Activated CD4-positive, alpha-beta T cell treated with anti-CD3 and anti-CD28 coated beads, Interleukin-2, amount 10 ng/mL, durations not matched to agents 7 days and 5 days (primary cell): ENCODE measurements at places on chromosomes 13 and 19. TPM values are rescaled to one million over a fixed set of nuclear protein-coding genes. Genes with fewer than 3 reads are reported as not detected.

The ZNF534 gene
- not detected for total RNA-seq

The NLRP11 gene
- not detected for total RNA-seq

The KIR3DL2 gene
- 2.8 TPM for total RNA-seq

The COX6B2 gene
- not detected for total RNA-seq

The GFY gene
- total RNA-seq: not detected

The IL11 gene
- total RNA-seq: 0.27 TPM

The CCNA1 gene
- total RNA-seq: 0.50 TPM

The ADGRE3 gene
- not detected for total RNA-seq

The MADCAM1 gene
- total RNA-seq: 0.15 TPM

The KLK14 gene
- total RNA-seq: 0.67 TPM

The NLRP9 gene
- not detected for total RNA-seq

The FLT1 gene
- total RNA-seq: 0.32 TPM

The MYH14 gene
- not detected for total RNA-seq

The THSD1 gene
- total RNA-seq: 0.31 TPM

The OR7G1 gene
- total RNA-seq: not detected

The SULT2A1 gene
- not detected for total RNA-seq

The STARD13 gene
- 0.02 TPM for total RNA-seq

The IGFL1 gene
- not detected for total RNA-seq

The OR2Z1 gene
- not detected for total RNA-seq

The ZSCAN1 gene
- total RNA-seq: not detected

The ZNF780B gene
- total RNA-seq: 28.3 TPM

The STOML3 gene
- total RNA-seq: not detected
